ENCODE measurements at places on chromosomes 11 and 22.

DNA sequence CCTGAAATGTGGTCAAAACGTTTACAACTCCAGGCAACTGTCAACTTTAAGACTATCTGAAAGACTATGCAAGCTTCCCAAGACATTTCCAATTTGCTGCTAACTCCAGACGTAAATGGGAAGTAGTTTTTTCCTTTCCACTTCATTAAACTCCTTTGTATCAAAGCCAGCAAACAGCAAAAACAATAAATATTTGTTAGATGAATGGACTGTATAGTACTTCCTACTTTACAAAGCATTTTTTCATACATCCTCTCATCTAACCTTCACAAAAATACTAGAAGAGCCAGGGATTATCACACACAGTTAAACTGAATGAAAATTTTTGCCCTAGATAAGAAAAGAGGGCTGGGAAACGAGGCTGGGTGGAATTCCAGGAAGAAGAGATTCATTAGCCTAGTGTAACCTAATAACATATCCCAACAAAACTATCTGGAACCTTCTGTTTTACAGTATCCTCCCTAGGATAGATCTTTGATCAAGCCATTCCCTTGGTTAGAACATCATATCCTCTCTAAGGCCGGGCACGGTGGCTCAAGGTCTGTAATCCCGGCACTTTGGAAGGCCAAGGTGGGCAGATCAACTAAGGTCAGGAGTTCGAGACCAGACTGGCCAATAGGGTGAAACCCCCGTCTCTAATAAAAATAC is 10.4 kb downstream of the NUP98 start:
- no peak for DNase-seq

GRCh38 chr22:30206944-30207343 is 39.6 kb downstream of the LIF start:
- DNase-seq: no peak

- no peak for DNase-seq
Measured at GRCh38 chr11:69174841-69175240, 19.1 kb downstream of the SMIM38 start.

DNA sequence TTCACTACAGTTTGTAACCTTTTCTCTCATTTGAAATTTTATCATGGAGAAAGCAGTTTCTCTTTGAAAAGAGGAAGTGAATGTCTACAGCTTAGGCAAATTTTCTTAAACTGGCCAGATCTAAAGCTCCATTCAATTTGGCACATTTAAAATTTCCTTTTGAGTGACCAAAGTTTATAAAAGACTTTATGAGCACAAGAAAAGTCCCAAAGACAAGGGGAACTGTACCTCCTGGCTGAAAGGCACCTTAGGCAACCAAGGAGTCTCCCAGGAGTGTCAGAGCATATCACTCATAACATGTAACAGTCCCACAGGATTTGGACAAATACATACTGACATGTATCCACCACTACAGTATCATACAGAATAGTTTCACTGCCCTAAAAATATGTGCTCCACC is 41.3 kb downstream of the NARS2 start:
- DNase-seq: no peak

GRCh38 chr11:1011320-1011698 is 25.2 kb downstream of the MUC6 start:
- no peak for DNase-seq

- no peak for DNase-seq
Measured at GRCh38 chr11:84800755-84801346, 826.3 kb downstream of the DLG2 start.

- DNase-seq: no peak
Measured at GRCh38 chr11:71548716-71549151, 514 bp downstream of the KRTAP5-9 start.

GRCh38 chr22:19398206-19398605 is 33.3 kb downstream of the HIRA start:
- DNase-seq: no peak

GRCh38 chr11:129959687-129960086 is 42.9 kb downstream of the PRDM10 start:
- DNase-seq: no peak

- DNase-seq: no peak
Measured at GRCh38 chr11:31770011-31770700, 41.0 kb downstream of the PAX6 start.

GRCh38 chr22:41661088-41661487 is 27.6 kb downstream of the SNU13 start:
- no peak for DNase-seq

GRCh38 chr11:37124384-37124783 is 526.3 kb upstream of the RAG2 start:
- no peak for DNase-seq

DNA sequence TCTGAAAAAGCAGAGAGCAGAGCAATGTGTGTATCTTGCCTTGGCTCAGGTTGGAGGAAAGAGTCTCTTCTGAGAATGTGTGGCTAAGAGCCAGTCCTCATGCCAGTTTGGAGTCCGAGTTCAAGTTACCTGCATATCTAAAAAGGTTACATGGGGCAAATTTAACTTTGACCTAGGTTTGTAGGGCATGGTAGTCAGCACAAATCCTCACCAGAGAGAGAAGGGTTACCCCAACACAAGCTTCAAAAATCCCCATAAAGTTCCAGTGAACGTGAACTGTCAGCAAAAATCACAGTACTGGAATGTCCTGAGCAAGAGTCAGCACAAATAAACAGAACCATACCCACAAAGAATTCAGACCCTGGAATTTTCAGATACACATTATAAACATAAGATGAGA is 13.8 kb downstream of the SDHD start:
- DNase-seq: no peak

- no peak for DNase-seq
Measured at GRCh38 chr11:94185416-94186084, 56.9 kb downstream of the PANX1 start.

DNA sequence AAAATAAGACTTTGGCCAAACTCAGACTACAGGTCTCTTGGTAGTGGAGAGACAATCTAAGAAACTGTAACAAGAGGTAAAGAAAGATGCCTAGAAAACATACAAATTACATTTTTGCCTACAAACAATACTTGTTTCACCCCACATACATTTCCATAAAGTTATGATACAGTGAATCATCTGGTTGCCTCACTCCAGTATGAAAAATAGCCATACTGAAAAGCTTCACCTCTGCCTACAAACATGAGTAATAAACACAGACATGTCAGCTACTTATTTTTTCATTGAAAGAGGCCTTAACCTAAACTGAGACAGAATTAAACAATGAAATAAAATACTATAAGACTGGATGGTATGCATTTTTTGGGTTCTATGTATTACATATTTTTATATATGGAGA is 1463.0 kb downstream of the FAM181B start:
- no peak for DNase-seq

DNA sequence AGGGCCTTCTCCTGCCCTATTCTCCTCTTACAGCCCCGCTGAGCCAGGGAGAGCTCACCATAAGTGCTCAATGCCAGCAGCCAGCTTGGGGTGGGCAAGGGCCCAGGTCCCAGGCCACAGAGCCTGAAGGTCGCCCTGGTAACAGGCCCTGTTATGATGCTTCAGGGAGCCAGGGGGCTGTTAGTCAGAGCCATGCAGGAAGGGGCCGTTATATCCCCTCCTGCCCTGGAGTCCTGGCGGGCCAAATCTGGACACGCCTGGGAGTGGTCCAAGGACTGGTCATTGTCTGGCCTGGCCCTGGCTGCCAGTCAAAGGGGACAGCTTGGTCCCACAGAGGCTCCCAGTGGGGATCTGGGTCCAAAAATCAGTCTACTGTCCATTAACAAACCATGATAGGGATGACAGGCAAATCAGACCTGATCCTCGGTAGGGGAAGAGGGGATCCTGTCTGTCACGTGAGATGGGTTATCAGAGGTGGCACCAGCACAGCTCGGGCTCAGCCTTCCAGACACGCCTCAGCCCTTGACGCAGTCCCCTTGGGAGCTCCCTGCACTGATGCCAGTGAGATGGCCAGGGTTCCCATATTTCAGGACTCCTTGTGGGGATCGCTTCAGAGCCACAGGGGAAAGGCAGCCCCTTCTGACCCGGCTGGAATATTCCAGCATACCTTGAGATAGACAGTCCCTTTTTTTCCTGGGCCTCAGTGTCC is 55.9 kb downstream of the LRRC32 start:
- no peak for DNase-seq

DNA sequence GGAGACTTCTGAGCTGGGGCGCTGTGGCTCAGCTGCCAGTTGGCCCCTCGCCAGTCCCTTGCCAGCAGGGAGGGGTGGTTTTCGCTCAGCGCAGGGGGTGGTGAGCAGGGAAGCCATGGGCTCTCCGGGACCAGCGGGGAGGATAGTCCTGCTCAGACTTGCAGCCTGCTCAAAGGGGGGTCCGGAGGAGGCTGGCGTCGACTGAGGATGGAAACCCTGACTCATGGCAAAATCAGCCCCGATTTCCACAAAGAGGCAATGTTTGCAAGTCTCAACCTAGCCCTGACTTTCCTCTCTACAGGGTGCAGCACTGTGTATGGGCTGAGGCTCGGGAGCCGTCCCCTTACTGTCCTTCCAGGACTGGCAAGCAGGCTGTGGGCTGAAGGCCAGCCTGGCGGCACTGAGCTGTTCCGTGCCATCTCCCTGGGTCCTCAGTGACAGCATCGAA is 35.1 kb downstream of the FBLN1 start:
- no peak for DNase-seq

DNA sequence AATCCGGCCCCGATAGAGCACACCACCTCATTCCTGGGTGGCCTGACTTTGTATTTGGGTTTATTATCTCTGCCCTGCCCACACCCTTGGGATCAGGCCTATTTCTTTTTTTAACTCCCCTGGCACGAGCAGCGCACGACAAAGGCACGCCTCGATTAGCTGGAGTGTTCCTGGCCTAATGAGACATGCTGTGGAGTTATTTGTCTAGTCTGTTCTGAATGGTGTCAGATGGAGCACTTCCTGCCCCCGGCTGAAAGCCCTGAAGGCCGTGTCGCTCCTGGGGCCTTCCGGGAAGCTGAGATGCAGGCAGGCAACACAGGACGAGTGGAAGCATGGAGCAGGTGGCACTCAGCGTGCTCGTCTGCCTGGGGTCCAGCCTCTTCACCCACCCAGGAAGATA is 47.1 kb downstream of the LARGE1 start:
- DNase-seq: no peak

All from stimulated activated CD8-positive, alpha-beta memory T cell treated with anti-CD3 and anti-CD28 coated beads, Interleukin-7, amount 100 ng/mL, for 1 hour (primary cell).